Mucosa of descending colon (tissue), 3 donors: ENCODE measurements at places on chromosomes 7 and 10. TPM values are rescaled to one million over a fixed set of nuclear protein-coding genes. Genes with fewer than 3 reads are reported as not detected.
A peak's percentile ranks its signal among the peaks of the same experiment; 100 is the strongest.

GRCh38 chr10:128420623-128421022 lies 294.4 kb upstream of the MKI67 start:
- no peak for DNase-seq

Gene SPDYE9
- not detected for total RNA-seq

Gene VTI1A
- 44.4 TPM for total RNA-seq

DNA sequence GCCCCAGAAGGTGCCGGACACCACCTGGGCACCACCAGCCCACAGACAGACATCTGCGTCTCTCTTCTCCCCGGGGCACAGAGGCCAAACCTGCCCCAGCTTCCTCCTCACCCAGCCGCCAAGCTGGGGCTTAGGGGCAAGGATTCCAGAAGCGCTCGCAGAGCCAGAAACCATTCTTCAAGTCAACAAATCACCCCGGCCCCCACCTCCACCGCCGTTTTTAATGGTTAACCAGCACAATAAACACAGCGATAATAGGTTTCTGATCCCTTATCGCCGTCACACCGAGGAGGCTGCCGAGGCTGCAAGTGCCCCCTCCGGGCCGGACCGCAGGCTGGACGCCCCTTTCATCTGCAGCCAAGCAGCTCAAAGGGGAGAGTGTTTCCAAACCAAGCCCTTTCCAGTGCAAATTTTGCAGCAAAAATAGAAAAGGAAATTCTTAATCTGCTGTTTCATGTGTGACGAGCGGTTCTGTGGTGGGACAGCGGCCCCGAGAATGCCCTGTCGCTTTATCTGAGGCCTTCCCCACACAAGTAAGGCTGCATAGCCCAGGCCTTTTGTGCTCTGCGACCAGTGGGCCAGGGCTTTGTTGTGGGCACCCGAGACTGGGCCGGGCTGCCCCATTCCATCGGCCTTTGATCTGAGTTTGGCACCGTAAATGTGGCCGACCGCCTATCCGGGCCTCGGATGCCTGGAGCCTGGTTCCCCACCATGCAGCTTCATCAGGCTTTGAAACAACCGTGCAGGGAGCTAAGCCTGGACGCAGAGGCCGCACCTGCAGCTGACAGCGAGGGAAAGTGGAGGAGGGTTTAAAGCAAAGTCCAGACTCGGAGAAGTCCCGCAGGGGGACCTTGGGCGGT lies 83.2 kb downstream of the FOXL3 start:
- DNase-seq: peak; percentile 74

GRCh38 chr10:102596506-102596971 lies 47.7 kb upstream of the TRIM8 start:
- peak; percentile 74 for DNase-seq

GRCh38 chr10:82277591-82277990 lies 402.6 kb downstream of the NRG3 start:
- no peak for DNase-seq

Gene CELF2
- total RNA-seq: 36.1 TPM

GRCh38 chr10:43365001-43365400 lies 6.4 kb upstream of the FXYD4 start:
- peak; percentile 2 for DNase-seq

DNA sequence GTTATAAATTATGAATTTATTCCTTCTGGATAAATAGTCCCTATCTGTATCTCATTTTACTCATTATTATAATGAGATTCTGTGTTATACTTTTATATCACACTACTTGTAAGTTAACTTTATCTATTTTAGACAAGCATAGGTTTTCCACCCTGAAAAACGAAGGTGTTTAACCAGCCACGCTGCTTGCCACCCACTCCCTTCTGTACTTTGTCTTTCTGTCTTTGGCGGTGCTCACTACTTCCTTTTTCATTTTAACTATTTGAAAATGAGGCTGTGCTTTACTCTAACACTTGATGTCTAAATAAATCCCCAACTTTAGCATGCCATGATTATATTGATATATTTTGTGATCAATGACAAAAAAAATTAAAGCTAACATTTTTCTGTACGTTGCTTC lies 952.9 kb downstream of the DNAJB9 start:
- no peak for DNase-seq

GRCh38 chr7:148819697-148820360 lies 64.3 kb downstream of the EZH2 start:
- no peak for DNase-seq

Gene HMX2
- total RNA-seq: 0.25 TPM

Gene ARHGEF5
- total RNA-seq: 54.7 TPM

DNA sequence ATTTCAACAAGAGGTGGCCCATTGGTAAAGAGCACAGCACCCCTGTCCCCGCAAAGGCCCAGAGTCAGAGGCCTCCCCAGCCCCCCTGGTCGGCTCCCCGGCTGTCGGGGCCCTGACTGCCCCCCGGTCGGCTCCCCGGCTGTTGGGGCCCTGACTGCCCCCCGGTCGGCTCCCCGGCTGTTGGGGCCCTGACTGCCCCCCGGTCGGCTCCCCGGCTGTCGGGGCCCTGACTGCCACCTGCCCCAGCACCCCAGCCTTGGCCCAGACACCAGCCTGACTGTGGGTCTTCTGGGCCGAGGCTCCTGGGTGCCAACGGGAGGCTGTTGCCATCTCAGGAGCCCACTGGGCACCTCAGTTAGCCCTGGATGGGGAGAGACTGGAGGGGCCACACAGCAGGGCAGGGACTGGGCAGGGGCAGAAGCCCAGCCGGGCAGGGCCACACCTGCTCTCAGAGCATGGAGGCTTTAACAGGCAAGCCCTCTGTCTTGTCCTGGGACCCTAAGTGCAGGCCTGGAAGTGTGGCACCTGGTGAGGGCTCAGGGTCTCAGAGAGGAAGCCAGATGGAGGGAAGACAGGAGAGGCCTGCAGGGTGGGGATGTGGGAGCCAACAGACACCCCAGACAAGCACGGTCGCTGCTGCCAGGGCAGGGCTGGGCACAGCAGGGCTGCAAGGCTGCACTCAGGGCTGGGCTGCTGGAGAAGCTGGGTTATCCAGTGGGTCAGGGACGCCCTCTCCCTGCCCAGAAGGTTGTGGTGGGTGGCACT lies 56.5 kb downstream of the JAKMIP3 start:
- DNase-seq: peak; percentile 20

DNA sequence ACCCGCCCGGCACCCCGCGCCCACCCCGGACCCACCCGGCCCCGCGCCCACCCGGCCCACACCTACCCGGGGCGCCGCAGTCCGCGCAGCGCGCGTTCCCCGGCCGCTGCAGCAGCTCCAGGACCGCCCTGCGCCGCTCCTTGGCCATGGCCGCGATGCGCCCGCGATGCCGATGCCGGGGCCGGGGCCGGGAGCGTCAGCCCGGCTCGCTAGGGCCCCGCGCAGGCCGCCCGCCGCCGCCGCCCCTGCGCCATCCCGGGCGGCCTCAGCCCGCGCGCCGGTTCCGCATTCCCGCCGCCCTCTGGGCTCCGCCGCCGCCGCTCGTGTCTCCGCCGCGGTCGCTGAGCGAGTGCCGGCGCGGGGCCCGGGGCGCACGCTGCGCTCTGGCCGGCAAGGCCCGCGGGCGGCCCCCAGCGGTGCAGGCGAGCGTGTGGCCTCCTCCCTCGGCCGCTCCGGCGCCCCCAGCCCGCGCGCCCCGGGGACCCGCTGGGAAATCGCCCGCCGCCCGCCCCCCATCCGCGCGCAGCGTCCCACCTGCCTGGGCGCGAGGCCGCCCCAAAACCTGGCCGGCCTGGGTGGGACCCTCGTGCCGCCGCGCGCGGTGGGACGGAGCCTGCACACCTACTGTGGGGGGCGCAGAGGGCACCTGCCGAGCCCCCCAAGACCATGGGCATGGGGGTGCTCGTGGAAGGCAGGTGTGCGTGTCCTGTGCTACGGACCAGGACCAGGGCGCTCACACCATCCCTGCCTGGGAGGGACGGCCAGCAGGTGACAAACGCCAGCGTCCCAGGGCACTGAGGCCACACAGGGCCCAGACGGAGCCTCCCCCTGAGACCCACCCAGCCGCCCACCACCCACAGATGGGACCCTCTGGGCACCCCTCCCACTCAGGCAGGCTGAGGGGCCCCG lies at the start of gene ADAP1:
ADAP1 (minus strand) TSS at position 351 of the 909 bp plus-strand sequence; CDS start at position 148, 203 bp downstream.
- DNase-seq: peak; percentile 68

DNA sequence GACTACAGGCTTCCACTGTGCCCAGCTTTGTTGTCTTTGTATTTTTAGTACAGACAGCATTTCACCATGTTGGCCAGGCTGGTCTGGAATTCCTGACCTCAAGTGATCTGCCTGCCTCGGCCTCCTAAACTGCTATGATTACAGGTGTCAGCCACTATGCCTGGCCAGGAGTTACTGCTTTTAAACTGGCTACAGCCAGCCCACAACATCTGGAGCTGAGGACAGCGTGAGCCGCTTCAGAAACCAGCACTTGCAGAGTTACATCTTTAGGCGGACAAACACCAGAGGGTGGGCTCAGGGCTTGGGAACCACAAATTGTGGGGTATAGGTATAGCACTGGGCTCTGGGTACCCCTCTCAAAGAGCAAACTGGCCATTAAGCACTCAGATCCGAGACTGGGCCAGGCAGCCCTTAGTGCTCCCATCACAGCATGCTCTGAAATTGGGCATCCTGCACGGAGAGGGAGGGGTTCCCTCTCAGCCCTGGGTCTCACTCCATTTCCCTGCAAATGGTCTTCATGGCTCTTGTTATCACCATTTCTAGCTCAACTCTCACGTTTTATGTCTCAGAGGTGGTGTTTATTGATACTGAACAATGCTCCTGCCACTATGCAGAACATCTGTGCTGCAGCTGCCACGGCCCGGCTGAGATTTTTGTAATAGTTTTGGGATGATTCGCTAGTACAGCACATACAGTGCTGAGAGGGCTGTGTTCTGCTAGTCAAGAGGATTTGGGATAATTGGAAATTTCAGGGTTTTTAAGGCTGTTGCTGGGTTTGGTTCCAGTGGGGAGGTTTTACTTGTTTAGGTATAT lies 146.4 kb upstream of the LYZL2 start:
- DNase-seq: no peak

- no peak for DNase-seq
Observed at GRCh38 chr10:116430288-116430687, 2.6 kb downstream of the PNLIPRP3 start.

- peak; percentile 76 for DNase-seq
Observed at GRCh38 chr10:73906524-73907447, 4.1 kb upstream of the PLAU start.

Gene GSTO2
- 18.3 TPM for total RNA-seq

GRCh38 chr10:60473557-60473956 lies 83.9 kb upstream of the ANK3 start:
- DNase-seq: no peak

DNA sequence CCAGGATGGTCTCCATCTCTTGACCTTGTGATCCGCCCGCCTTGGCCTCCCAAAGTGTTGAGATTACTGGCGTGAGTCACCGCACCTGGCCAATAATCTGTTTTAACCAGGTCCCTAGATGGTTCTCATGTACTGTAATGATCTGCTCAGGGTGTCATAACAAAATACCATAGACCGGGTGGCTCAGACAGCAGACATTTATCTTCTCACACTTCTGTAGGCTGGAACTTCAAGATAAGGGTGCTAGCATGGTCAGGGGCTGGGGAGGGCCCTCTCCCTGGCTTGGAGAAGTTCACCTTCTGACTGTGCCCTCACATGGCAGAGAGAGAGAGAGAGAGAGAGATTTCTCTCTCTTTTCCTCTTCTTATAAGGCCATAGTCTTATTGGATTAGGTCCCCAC lies 279.4 kb upstream of the LYZL1 start:
- DNase-seq: no peak

- no peak for DNase-seq
Observed at GRCh38 chr7:124812764-124813163, 47.2 kb upstream of the GPR37 start.

Gene CHAT
- total RNA-seq: 0.84 TPM

Gene IFIT1B
- not detected for total RNA-seq

- DNase-seq: no peak
Observed at GRCh38 chr10:34912771-34913170, 97.7 kb upstream of the PARD3 start.

Gene OR2A1
- total RNA-seq: not detected

Gene TBL2
- total RNA-seq: 42.4 TPM

Gene ARL5B
- total RNA-seq: 13.8 TPM

DNA sequence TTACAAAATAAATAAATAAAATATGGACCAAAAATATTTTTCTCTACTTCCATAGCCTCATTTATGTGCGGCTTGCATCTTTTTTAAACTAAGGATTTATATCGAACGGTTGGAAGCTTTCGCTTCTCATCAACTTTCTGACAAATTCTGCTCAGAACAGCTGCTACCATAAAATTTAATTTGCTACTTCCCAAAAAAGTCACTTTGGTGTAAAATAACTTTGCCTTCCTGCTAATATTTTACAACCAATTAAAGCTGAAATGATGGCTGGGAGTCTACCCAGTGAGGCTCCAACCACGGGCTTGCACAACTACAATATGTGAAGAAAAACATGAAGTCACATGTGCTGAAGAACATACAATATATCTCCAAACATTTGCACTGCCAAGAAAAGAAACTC lies 253.1 kb upstream of the NEBL start:
- DNase-seq: no peak

- DNase-seq: no peak
Observed at GRCh38 chr7:99123571-99124033, 20.3 kb downstream of the SMURF1 start.

DNA sequence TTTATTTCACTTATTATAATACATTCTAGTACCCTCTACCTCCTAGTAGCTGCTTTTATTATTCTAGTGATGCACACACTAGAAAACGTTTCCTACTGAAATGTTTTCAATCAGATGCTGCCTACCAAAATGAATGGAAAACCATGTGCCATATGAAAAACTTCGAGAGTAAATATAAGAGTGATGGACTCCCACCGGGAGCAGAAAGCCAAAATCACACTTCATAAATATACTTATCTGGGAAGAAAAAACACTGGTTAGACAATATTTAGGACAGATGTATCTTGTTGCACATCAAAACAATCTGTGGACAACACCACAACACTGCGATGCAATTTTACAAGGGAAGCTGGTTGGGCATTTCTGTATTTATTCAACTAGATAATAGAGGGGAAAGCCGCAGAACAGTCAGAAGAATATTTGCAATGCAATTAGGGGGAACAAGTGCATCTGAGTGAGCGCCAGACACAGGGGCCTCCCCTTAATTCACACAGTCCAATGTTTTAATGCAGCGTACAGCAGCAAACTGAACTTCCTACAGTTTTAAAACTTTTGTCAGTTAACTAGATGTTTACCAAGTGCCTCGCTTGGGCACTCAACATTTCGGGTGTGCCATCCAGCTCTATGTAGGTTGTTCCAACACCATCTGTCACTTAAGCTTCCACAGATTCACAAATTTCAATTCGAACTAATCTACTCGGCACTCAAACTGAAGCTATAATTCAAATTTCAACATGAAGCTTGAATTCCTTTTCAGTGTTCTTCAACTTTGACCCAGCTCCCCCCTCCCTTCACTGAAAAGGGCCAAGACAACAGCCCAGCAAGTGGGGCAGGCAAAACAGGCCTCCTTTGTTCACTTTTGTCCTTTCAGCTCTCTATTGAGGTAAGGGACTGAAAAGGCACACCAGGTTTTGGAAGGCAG lies 7.4 kb downstream of the NRCAM start:
- DNase-seq: no peak

DNA sequence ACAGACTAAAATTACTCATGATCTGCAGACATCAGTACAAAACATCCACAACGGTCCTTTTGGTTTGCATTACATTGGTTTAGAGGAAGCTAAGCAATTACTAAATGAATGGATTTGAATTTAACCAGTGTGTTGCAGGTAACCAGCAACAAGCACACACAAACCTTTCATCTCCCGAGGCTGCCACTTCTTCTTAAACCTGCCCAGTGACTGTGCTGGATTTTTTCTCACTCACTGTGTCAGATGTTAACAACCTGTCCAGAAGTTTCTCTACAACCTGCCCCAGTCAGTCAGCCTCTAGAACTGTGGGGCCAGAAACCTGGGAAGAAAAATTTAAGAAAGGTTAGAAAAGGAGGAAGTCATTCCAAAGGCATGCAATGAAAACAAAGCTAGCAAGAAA lies 2.4 kb upstream of the MEOX2 start:
- no peak for DNase-seq

Gene SLC13A1
- total RNA-seq: 0.63 TPM

Gene GBX1
- total RNA-seq: not detected
